ENCODE measurements at places on chromosomes 7 and 10.

DNA sequence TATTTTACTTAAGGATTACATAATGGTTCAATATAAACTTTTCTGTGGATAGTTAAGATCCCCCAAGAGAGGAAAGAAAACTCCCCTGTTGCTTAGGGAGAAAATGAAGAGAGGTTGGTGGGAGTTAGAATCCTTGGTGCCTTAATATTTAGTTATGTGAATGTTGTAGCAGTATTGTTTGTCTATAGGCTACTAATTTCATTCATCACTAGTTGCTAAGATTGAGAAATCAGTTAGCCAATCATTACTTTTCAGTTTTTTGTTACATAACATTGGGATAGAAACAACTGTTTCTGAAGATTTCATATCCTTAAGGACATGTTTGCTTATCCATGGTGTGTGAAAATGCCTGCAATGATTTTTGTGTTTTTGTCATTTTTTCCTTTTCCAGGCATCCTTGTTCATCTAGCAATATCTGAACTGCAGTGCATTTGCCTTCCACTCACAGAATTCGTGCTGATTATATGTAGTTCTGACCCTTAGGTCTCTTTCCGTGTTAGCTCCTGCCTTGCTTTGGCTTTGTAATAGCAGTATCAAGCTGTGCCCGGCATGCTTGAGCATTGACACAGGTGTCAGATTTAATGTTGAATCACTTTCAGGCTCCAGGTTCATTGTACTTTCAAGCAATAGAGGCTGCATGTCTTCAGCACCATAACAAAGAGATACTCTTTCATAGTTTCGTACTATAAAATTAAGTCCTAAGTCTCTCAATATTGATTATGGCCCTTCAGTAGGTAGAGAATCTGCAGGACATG lies 85.0 kb downstream of the PODXL start:
- no peak for DNase-seq

GRCh38 chr7:135597926-135598305 lies 40.2 kb downstream of the NUP205 start:
- no peak for DNase-seq

DNA sequence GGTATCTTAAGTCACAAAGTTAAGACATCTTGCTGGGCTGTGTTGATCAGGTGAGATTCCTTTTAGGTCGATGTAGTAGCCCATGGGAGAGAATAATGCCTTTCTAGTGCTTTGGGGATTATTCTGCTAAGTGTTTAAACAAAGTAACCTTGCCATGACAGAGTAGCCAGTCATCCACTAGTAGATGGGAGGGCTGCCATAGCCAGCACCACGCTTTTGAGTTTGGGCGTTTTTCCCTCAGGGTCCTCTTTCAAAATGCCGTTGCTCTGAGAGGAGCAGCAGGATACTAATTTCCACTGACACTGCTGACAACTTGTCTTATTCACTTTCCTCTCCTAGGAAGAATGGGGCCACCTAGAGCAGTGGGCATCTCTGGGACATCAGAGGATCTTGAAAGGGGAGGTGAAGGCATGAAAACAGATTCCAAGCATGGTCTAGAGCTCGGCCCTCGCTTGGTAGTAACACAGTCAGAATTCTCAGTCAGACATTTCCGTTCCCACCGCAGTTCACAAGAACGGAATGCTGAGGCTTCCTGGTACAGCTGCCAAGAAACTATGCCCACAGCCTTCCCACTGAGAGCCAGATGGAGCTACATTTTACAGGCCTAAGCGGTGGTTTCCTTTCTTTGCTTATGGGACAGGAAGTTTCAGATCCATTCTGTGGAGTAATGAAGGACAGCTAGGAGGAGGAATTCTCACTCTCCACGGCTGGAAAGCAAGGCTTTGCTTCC lies 15.3 kb upstream of the RSU1 start:
- peak; percentile 92 for DNase-seq

GRCh38 chr7:42493436-42494198 lies 256.6 kb upstream of the GLI3 start:
- peak; percentile 81 for DNase-seq

GRCh38 chr7:29281782-29282541 lies 87.4 kb downstream of the CHN2 start:
- no peak for DNase-seq

DNA sequence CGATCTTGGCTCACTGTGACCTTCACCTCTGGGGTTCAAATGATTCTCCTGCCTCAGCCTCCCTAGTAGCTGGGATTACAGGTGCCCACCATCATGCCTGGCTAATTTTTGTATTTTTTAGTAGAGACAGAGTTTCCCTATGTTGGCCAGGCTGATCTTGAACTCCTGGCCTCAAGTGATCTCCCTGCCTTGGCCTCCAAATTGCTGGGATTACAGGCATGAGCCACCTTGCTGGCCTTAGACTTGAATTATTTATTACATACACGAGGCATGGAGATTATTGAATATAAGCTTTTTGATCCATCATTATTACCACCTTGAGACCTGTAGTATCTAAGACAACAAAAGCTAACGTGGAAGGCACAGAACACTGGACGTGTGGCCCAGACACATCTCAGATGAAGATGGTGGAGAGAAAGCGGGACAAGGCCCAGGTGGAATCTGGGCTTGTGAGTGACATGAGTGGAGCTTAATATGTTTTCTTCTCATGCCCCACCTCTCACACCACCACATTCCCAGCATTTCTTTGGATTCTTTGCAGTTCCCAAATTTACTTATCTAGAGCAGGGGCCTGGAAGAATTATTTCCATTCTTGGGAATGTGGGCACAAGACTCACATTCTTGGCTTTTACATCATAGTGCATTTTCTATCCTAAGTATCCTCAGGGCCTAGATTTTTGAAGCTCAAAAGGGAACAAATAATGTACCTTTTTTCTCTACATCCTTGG lies 76.6 kb downstream of the SUGCT start:
- peak; percentile 35 for DNase-seq

DNA sequence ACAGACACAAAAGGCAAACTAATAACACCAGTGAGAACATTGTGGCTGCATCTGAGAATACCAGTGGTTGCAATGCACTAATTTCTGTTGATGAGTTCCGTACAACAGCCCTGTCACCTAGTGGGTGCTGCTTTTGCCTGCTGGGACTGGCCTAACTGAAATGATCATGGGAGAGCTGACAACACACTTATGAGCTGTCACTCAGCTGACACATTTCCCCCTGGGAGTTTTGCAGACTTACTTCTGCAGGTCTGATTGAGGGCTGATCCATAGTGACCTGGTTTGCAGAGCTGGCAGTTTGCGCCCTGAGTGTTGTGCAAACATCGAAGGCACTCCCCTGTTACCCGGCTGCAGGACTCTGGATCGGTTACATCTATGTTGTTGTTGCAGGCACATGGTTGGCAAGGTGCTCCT lies 60.6 kb upstream of the LAMB1 start:
- DNase-seq: no peak

DNA sequence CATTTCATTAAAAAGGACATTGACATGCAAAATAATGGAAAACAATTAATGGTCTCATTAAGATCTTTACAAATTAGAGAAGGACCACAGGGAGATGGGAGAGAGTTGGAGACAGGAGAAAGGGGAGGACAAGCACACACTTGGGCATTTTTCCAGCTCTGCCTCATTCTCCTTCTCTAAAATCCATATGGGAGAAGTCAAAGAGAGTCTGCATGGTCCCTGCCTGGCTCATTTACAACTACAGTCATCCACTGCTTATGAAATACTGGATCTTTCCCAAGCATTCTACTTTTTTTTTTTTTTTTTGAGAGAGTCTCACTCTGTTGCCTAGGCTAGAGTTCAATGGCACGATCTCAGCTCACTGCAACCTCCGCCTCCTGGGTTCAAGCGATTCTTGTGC lies 518.9 kb upstream of the CELF2 start:
- no peak for DNase-seq

- no peak for DNase-seq
Observed at GRCh38 chr7:71604818-71605414, 473.0 kb downstream of the GALNT17 start.

DNA sequence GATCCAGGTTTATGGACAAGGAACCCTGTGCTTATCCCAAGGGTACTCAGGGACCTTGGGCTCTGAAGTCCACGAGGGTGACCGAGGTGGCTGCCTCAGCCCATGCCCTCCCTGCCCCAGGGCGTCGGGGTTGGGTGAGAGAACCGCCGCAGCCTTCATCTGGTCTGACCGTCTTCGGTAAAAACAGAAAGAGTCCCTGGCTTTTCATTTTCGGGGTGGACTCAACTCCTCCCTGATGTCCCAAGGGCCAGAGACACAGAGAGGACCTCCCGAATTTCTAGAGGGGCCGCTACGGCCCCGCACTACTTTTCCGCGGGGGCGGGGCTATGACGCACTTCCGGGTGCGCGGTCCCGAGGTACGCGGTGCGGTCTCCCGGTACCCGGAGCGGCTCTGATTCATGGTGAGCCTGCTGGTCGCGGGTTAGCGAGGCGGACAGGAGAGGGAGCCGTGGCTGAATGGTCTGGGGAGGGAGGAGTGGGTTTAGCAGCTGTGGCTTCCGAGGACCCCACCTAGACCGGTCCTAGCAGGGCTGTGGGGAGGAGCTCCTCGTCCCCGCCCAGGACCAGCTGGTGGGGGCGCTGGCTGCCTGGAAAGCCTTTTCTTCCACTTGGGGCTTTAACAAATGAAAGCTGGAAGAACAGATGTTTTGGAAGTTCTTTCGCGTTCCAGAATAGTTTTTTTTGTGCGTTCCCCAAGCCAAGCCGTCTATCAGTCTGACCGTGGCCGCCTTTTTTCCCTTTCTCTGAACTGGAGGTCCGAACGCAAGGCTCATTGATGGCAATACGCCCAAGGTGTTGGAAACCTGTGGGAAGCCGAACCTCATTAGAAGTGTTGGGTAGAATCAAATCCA lies at the start of gene ZSCAN21:
ZSCAN21 (plus strand) TSS at position 334 of the 851 bp plus-strand sequence. CDS start 7,233 bp downstream, outside the sequence.
- peak; percentile 97 for DNase-seq

DNA sequence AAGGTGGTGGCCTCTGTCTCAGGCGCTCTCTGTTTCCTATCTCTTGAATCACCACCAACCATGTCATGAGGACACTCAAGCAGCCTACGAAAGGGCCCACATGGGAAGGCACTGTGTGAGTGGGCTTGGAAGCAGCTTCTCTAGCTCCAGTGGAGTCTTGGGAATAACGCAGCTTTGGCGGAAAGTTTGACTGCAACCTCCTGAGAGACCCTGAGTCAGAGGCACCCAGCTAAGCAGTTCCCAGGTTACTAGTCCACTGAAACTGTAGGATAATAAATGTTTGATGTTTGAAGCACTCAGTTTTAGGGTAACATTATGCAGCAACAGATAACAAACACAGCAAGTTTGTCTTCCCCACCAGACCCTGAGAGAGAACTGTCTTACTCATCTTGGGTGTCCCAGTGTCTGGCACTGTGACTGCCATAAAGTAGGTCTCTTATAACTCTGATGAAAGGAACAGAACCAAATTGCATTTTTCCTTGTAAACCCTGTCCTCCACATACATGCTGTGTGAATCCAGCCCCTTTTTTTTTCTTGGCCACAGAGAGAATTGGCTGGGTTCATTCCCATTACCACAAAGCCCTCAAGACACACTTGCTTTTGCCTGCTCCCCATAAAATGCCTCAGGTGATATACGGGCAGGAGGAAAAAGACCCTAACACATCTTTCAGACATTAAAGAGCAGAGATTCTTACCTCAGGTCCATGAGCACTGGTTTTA lies 185.5 kb downstream of the ZNF365 start:
- no peak for DNase-seq

GRCh38 chr10:110414548-110415309 lies 83.0 kb upstream of the DUSP5 start:
- DNase-seq: no peak

GRCh38 chr7:42342381-42342780 lies 105.4 kb upstream of the GLI3 start:
- no peak for DNase-seq

GRCh38 chr7:125126376-125126775 lies 196.8 kb upstream of the POT1 start:
- DNase-seq: no peak

DNA sequence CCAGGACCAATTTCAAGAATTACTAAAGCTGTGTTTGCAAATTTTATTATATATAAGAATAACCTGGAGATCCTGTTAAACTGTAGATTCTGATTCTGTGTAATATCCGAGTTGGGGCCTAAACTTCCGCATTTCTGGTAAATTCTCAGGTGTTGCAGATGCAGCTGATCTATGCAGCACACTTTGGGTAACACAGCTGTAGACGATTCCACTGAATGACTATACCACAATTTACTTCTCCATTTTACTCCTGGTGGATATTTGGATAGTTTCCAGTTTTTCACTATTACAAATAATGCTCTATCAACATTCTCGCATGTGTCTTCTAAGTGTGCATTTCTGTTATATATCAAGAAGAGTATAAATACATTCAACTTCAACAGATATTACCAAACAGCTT lies 7.5 kb downstream of the GDI2 start:
- no peak for DNase-seq

DNA sequence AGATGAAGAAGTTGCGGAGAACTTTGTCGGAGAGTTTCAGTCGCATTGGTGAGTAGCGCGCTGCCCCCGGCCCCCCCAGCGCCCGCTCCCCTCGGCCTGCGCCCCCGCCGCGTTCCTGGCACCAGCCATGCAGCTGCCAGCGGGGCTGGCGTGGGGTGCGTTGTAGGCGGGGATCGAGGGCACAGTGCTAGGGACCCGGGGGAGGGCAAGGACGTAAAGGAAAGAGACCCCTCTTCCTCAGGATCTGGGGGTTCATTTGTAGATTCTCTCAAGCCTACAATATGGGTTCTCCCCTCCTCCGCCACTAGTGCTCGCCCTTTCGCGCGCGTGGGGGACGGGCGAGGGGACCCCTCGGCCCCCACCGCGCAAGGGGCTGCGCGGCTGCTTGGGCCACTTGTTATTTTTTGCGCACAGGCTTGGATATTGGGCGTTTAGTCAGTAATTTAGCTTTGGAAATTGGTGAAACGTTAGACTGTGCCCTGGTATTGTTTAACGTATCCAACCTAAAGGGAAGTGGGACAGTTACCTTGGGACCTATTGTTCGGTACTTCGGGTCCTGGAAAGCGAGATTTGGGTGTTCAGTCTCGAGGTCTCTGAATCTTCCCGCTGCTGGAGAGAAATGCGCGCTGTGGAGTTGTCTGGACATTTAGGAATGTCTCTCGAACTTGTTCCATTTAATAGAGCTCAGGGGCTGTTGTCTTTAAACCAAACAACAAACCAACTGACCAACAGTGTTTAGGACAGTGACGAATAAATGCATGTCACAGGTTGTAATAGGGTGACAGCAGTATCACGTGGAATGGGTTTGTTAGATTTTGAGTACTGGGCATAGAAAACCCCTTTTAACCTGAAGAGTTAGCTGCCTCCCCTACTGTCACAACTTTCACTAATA lies 796 bp downstream of the CDK14 start:
- DNase-seq: peak; percentile 90

- peak; percentile 89 for DNase-seq
Observed at GRCh38 chr10:89515031-89515841, 20.2 kb downstream of the SLC16A12 start.

GRCh38 chr7:111459757-111460280 lies 102.5 kb downstream of the IMMP2L start:
- DNase-seq: no peak
